Activated T-helper 1 cell treated with anti-CD3 and anti-CD28 coated beads, Interleukin-12 subunit alpha, Interleukin-12 subunit beta, Interleukin-2, Interleukin-4 antibody, amounts not matched to agents 30 ng/mL and 10 ng/mL and 1 ng/mL, durations not matched to agents 14 hours and 24 hours and 36 hours (primary cell): ENCODE measurements at places on chromosomes 4 and X. TPM values are rescaled to one million over a fixed set of nuclear protein-coding genes. Genes with fewer than 3 reads are reported as not detected.
A peak's percentile ranks its signal among the peaks of the same experiment; 100 is the strongest.

DNA sequence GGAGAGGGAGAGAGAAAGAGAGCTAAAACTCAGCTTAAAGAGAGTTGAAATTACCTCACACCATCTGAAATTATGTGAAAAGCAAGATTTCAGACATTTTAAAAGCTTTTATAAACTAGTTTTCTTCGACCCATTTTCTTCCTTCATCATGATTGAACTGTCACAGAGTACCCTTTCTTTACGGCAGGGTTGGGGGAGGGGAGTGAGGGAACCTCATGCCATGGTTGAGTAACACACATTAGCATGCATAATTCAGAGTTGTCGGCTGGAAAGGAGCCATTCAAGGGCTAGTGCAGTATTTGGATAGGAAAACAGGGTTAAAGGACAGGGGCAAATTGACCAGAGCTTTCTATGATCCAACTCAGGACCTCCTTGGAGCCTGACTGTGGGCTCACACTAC lies 46.2 kb downstream of the PCDH19 start:
- no peaks in the 10 kb centered on the region for H3K4me1 ChIP-seq
- no peak overlapping the region for H3K4me3 ChIP-seq
- no peaks in the 10 kb centered on the region for H3K36me3 ChIP-seq
- DNase-seq = no peak
- no peak overlapping the region for H3K27ac ChIP-seq

DNA sequence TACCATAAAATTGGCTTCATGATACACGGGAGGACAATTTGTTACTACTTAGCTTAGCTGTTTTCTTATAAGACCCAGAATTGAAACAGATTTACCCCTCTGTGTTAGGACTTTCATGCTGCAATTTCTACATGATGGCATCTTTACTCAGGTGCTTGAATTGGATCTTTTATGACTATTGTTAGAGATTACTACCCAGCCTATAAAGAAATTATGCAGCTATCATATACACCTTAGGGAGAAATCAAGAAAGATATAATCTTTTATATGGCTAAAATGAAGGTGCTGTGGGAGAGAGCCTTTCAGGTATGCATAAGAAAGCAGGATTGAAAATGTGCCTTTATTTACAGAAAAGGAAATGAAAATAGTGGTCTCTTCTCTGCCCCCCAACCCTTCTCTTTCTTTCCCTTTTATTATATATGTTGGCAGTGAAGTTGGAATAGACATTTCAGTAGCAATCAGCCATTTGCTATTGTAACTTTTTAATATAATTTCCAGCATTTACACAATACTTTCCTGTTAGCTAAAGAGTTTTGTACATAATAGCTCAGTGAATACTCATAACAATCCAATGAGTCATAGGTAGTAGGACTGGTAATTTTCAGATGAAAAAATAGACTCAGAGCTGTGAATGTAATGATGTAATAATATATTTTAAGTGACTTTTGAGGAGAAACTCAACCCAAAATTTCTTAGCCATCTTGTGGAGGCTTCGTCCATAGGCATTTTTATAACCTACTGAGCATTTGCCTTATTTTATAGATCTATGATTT lies 311.8 kb downstream of the ADGRL3 start:
- H3K4me1 ChIP-seq = no peaks in the 10 kb centered on the region
- H3K27me3 ChIP-seq = no peaks in the 10 kb centered on the region
- no peaks in the 10 kb centered on the region for H3K36me3 ChIP-seq
- no peak overlapping the region for H3K4me3 ChIP-seq

GRCh38 chr4:88753658-88754571 lies 56.3 kb upstream of the NAP1L5 start:
- H3K27me3 ChIP-seq = peaks cover 2% of the 10 kb centered on the region
- no peak overlapping the region for H3K4me3 ChIP-seq
- no peak overlapping the region for H3K27ac ChIP-seq
- H3K4me1 ChIP-seq = no peaks in the 10 kb centered on the region
- peaks cover 19% of the 10 kb centered on the region for H3K36me3 ChIP-seq
- no peak for DNase-seq

DNA sequence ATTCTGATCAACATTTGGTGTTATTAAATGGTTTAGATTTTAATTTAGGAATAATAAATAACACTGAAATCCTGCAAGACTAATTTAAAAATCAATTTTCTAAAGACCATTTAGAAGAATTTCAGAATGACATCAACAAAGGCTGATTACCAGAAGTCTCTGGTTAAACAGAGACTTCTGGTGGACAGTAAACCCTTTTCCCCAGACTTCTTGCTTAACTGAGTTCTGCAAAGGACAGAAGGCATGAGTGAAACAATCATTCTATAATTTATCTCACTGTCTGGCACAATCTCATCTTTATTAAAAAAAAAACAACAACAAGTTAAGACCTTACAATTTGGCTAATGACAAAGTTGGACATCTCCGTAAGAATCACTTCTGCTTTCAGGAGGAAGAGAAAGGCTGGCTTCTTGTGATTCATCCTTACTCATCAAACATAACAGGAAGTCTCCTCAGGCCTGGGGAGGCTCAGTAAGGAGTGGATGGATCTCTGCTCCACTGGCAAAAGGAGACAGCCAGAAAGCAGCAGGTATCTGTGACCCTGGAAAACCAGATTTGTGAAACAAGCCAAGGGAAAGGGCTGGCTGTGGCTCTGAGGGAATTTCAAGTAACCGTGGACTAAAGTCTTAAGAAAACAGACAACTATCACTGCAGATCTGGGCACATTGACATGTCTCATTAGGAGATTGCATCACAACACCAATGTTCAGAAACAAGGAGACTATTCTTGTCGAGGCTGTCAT lies 908 bp upstream of the TLR6 start:
- H3K36me3 ChIP-seq = peaks cover 1% of the 10 kb centered on the region
- no peak for DNase-seq
- H3K27me3 ChIP-seq = no peaks in the 10 kb centered on the region
- H3K4me3 ChIP-seq = peak overlapping the region; percentile 66
- H3K4me1 ChIP-seq = peaks cover 54% of the 10 kb centered on the region

DNA sequence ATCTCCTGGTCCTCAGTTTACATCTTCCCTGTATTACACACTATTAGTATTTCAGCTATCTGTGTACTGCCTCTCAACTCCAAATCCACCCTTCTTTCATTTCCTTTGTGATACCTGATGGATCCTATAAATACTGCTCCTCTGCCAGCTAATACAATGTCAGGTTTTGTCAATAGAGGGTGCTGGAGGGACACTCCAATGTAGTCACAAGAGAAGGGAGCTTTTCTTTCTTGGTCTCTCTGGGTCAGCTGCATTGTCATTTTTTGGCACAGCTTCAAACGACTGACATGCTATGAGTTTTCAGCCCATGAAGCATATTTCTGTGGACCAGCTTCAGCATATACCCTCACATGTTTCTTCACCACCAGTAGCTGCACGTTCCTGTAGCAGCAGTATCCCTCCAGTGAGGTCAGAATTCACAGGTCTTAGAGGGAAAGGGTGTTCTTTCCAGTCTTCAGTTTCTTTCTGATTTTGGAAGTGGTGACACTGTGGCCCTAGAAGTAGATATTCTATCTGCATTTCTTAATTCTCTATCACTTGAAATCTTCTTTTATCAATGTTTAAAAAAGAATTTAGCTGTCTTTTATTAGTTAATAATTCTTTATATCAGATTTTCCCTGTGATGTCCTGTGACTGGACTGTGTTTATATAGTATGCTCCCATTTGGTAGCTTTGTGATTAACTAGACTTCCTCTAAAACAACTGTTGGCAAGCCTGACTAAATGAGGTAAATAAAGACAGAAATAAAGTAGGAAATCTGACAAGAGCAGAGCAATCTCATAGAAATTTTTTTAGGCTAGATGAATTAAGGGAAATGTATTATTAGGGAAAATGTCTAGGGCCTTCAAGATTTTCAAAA lies 60.6 kb downstream of the GABRA2 start:
- no peaks in the 10 kb centered on the region for H3K4me1 ChIP-seq
- H3K27ac ChIP-seq = no peak overlapping the region
- no peaks in the 10 kb centered on the region for H3K36me3 ChIP-seq
- DNase-seq = no peak
- H3K27me3 ChIP-seq = no peaks in the 10 kb centered on the region
- no peak overlapping the region for H3K4me3 ChIP-seq

DNA sequence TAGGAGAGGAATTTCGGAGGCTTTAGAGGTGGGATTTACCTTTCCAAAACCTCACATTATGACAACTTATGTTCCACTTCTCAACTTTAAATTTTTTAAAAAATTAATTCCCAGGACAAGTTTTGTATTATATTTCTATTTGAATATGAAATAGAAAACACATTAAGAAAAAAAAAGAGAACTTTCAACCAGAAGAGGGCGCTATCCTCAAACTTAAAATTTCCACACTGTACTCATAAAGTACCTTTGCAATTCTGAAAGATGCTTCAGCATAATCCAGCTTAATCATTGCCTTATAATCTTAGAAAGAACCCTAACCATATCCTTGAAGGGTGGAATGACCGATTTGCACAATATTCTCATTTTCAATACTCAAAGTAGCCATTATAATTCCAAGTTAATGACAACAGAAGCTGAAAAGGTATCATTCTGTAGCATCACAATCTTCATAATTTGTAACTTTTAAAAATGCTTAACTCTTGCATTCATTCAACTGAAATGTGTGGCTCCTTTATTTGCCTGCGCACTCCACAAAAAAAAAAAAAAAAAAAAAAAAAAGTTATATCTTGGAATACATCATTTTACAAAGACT lies 158.0 kb downstream of the KCNIP4 start:
- no peak overlapping the region for H3K27ac ChIP-seq
- H3K27me3 ChIP-seq = no peaks in the 10 kb centered on the region
- no peak overlapping the region for H3K4me3 ChIP-seq
- H3K4me1 ChIP-seq = no peaks in the 10 kb centered on the region

Gene EFHC2
- not detected in 2 replicates for total RNA-seq

Gene RASSF6
- total RNA-seq = not detected in 2 replicates

Gene CT55
- not detected in 2 replicates for total RNA-seq

Gene NEIL3
- 12.9 and 13.6 TPM in 2 replicates for total RNA-seq

Gene ARL9
- total RNA-seq = 0.13 and 0.32 TPM in 2 replicates
